Stimulated activated CD8-positive, alpha-beta memory T cell treated with anti-CD3 and anti-CD28 coated beads, Interleukin-12 subunit alpha, Interleukin-12 subunit beta, amount 100 ng/mL, for 1 hour (primary cell): ENCODE measurements at places on chromosomes 3 and 15.

DNA sequence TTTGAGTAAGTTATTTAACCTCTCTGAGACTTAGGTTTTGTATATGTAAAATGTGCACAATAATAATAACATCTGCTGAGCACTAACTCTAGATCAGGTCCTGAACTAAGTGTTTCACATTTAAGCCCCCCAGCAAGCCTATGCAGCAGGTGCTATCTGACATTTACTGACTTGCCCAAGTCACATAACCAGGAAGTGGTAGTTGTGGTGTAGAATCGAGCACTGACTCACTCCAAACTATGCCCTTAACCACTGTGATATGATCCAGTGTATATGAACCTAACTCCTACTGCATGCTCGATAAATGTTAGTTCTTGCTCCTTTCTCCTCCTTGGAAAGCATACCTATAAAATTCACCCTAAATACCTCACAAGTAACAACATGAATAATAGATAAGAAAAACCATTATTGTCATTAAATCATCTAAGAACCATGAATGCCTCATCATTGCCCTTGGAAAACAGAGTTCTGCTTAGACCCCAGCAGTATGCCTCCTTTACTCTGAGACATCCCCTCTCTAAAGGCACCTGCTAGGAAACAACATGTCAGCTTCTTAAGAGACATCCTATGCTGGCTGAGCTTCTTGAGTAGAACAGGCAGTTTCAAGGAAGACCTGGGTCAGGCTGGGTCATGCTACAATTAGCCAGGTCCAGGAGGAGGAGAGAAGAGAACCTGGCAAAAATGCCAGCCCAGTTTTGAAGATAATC lies 3.0 kb upstream of the SHC4 start:
- peak; percentile 20 for DNase-seq

DNA sequence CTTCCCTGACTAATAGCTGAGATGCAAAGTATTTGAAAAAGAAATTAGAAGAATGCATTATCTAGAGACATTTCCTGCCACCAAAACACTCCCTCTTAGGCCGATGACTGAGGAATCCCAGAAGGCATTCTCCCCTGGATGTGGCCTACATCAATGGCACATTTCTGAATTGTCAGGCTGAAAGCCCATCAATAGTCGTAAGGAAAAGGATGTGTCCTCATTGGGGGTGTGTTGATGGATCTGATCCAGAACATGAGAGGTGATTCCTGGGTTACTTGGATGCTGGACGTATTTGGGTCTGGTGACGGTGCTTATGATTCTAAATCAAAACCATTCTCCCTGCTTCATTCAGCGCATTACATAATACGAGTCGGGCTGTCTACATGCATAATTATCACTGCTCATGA lies 216.9 kb upstream of the CDIN1 start:
- no peak for DNase-seq

GRCh38 chr3:123072564-123072963 lies 5.7 kb downstream of the PDIA5 start:
- DNase-seq, result no peak

DNA sequence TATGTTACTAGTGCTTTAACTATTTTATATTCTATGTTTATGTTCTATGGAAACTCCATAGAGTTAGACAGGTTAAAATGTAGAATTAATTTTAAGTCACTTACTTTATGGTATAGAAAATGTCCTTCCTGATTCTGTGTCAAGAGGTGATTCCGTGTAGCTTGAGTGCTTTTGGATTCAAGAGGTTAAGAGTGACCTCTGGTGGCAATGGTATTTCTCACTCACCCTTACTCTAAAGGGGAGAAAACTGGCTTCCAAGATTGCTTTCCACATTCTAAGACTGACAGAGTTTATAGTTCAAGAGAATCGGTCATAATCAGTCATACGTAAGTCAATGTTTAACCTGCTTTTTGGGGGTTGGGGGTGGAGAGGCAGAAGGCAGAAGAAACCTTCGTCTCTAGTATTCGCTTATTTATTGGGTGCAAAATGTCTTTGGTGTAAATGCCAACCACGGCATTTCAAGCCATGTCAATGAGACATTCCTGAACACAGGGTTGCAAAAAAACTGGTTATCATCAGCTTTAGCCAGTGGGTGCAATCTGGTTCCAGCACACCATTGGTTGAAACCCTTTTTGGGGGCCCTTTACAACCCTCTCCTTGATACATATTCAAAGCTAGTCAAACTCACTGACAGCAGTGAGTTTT lies 92.0 kb upstream of the VGLL3 start:
- no peak for DNase-seq

- no peak for DNase-seq
Measured at GRCh38 chr3:31220431-31220830, 312.3 kb upstream of the STT3B start.

DNA sequence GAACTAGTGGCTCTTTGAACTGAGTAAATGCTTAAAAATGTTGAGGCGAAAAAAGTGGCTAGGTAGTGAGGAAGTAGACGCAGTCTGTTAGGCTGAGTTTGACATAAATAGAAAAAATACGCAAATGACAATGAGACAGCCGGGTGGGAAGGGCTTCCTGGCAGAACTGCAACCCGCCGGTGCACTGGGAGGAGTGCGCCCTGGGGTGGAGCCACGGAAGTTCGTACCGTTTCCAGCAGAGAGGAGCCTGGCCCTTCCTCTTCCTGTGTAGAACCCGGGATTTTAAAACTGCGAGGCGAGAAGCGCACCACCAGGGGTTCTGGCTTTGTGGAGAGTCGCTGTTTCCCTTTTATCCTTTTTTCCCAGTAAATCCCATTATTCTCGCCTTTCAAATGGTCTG lies 602.6 kb downstream of the PYDC2 start:
- DNase-seq, result no peak

- DNase-seq, result no peak
Measured at GRCh38 chr15:56919609-56920366, 1.3 kb downstream of the TCF12 start.

DNA sequence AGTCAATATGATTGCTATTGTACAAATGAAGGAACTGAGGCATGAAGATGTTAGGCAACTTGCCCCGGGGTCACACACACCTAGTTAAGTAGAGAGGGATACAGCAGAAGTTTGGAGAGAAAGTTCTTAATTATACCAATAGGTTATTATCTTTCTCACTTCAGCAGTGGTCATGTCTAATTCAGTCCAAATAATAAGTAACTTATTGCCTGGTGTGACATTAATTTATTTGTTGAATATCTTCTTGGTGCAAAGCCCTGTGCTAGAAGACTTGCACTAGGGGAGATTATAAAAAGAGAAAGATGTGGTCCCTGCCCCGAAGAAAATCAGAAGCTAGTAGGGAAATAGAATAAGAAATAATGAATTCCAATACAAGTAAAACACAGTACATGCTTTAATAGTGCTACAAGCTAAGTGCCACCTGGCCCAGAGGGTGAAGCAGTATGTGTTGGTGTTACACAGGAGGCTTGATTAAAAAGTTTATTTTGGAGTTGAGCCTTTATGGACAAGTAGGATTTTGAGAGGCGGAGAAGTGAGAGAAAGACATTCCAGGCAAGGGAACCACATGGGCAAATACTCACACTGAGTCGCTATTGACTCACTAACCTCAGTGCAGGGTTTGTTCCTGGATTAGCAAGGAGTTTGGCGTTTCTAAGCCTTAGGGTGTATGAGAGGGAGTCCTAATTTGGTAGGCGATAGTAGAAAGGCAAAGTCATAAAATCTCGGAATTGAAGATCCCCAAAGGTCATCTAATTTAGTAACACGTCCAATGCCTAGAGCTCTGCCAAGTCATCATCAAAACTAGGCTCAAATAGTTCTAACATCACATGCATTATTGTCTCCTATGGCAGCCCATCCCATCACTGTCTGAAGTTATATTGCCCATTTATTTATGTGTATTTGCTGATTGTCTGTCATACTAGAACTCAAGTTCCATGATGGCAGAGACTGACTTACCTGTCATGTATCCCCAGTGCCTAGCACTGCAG lies 19.2 kb upstream of the GSK3B start:
- no peak for DNase-seq

DNA sequence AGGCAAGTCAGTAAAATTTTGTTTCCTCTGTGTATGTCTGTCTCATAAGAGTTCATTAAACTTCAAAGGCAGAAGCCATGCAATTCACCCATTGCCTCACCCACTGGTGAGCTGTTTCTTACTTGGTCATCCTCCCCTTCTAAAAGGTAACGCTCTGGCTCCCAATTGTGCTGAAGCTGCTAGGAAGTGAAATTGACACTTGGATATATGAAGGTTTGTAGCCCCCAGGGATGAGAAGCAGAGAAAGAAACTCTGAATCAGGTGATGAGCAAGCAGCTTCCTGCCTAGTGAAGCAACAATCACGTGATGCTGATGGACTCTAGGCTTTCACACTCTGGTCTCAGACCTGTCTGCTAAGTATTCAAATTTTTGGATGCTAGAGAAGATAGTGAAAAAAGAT lies 70.7 kb downstream of the CD200R1L start:
- DNase-seq, result no peak

GRCh38 chr3:113495035-113495434 lies 19.9 kb downstream of the SPICE1 start:
- no peak for DNase-seq

- no peak for DNase-seq
Measured at GRCh38 chr15:27722102-27722501, 377.0 kb downstream of the OCA2 start.

GRCh38 chr3:115548611-115549010 lies 74.7 kb upstream of the GAP43 start:
- DNase-seq, result no peak

DNA sequence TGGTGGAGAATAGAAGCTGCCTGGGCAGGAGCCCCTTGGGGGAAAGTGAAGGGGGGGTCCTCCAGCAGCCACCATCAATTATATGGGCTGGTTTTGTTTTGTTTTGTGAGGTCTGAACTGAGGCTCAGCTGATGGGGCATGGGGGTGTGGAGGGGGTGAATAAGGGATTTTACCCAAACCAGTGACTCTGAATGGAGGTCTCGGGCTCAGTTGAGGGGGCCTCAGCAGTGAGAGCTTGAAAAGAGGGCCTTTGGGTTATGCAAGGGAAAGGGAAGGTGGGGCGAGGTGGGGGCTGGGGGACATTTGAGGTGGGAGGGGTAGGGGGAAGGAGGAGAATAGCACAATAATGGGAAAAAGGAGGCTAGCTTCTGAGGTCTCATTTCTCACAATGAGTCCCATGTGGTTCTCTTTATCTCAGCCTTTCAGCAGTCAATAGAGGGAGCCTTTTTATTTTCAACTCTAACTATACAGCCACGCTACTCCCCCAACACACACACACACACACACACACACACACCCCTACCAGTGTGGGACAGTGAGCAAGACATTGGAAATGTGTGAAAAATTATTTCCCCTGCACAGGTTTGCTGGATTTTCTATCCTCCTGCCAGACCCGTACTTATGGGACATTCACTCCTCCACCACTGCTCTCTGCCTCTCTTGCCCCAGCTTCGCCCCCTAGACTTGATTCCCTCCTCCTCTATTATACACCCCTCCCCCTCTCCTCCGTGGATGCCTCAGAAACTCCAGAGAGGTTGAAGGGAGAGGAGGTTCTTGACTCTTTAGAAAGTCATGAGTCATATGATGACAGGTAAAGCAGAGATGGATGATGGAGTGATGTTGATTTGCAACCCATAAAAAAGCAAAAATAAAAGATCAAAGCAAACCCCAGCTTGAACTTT lies 96.0 kb downstream of the GTPBP8 start:
- DNase-seq, result no peak

- no peak for DNase-seq
Measured at GRCh38 chr3:77169823-77170222, 129.9 kb downstream of the ROBO2 start.

GRCh38 chr3:9222956-9223639 lies 26.3 kb downstream of the SRGAP3 start:
- no peak for DNase-seq

DNA sequence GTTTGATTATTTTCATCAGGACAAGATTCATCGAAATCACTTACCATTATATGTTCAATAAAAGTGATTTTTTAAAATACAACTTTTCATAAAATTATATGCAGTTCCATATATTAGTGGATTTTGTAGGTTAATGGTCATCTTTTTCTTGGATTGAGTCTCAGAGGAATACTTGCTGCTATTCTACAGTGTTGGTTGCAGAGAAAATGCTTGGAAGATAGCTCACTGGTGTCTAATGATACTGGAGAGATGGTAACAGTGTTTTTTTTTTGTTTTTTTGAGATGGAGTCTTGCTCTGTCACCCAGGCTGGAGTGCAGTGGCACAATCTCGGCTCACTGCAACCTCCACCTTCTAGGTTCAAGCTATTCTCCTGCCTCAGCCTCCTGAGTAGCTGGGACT lies 143.3 kb downstream of the TCF12 start:
- DNase-seq, result no peak

- no peak for DNase-seq
Measured at GRCh38 chr3:146554151-146554760, 9.8 kb upstream of the PLSCR1 start.

DNA sequence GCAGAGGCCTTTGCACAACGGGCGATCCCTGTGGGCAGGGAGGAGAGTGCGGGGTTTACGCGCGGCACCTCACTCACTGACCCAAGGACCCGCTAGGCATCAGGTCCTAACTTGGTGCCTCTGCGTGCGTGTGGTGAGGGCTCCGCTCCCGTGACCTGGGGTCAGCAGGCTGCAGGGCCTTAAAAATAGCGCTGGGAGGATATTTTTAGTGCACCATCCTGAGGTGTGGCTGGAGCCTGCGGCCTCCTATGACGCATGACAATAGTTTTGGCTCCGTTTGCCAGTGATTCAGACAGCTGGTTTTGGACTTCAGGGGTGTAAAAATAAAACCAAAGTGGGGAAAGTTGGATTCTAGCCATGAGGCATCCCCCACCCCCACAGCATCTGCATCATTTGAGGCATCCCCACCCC lies 139.0 kb downstream of the FAM43A start:
- DNase-seq, result no peak

DNA sequence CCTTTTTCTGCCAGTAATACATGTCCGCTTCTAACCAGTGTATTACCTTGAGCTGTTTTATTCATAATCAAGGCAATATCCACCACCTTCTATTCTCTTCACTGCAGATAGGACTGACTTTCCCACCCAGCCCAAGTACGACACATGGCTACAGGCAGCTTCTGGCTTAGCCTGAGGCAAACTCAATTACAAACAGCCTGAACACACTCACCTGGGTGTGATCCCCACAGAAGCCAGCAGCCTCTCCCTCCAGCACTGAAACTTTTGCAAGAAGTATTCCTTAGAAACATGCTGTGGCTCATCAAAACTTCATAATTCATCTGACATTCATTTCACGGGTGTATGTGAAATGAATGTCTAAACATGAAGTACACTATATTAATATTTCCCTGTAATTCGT lies 13.5 kb upstream of the KCNMB3 start:
- no peak for DNase-seq

- no peak for DNase-seq
Measured at GRCh38 chr3:185316740-185317412, 46.1 kb upstream of the MAP3K13 start.

- no peak for DNase-seq
Measured at GRCh38 chr3:191246630-191247029, 47.6 kb downstream of the OSTN start.

GRCh38 chr3:150956376-150956775 lies 16.2 kb downstream of the CLRN1 start:
- DNase-seq, result no peak

GRCh38 chr15:52137432-52138357 lies 25.1 kb upstream of the BCL2L10 start:
- DNase-seq, result no peak

GRCh38 chr3:108554913-108555571 lies 34.2 kb downstream of the CIP2A start:
- DNase-seq, result no peak

- DNase-seq, result no peak
Measured at GRCh38 chr3:48473617-48473952, 27.0 kb downstream of the ATRIP start.
